ENCODE measurements at places on chromosomes 4 and X.

DNA sequence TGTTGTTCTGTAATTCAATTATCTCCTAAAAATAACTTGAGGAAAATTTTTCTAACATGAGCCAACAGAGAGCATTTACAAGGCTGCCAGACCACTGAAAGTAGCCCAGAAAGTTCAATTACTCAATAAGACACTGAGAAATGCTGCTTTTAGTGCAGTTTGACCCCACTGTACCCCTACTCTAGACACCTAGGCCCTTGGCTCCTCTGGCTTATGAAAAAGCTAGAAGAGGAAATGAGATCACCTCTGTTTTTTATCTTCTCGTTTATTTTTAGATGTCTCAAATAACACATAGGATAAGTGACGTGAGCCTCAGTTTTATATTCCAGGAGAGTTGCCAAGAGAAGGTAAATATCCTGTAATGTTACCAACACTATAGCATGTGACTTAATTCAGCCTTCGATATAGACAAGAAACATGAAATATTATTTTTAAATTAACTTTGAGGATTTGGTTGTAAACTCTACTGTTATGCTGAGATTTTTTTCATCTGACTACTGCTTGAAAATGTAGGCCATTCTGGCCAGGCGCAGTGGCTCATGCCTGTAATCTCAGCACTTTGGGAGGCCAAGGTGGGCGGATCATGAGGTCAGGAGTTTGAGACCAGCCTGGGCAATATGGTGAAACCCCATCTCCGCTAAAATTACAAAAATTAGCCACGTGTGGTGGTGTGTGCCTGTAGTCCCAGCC is 24.4 kb downstream of the TNIP3 start:
- DNase-seq, result no peak

GRCh38 chr4:8939840-8940742 is 68.5 kb upstream of the HMX1 start:
- DNase-seq, result no peak

DNA sequence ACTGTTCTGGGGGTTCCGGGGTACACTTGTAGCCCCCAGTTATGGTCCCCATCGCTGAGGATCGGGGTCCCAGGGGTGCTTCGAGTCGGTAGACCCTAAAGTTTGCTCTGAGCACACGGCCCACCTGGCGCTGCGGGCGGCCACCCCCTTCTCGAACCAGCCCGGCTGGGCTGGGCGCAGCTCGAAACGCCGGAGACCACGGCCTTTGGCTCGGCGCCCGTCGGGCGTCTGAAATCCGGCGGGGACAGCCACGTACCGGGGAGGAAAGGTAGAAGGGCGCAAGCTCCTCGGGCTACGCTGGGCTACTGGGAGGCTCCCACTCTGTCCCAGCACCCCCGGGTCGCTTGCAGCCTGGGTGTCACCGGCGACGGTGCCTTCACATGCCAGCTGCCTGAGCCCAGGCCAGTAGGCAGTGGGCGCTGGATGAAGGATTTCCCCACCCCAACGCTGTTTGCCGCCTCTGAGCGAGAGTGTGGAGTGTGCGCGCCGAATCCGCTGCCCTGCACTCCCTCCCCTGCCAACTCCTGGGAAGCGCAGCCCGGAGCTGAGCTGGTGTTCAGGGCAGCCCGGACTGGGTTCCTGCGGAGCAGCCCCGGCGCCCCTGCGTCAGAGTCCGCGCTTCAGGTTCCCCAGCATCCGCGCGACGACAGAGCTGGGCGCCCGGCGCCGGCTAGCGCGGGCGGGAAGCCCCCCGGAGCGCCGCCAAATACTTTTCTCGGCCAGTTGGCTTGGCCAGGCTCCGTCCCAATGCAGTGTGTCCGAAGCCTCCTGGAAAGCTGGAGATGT is 637 bp downstream of the MAMLD1 start:
- no peak for DNase-seq

DNA sequence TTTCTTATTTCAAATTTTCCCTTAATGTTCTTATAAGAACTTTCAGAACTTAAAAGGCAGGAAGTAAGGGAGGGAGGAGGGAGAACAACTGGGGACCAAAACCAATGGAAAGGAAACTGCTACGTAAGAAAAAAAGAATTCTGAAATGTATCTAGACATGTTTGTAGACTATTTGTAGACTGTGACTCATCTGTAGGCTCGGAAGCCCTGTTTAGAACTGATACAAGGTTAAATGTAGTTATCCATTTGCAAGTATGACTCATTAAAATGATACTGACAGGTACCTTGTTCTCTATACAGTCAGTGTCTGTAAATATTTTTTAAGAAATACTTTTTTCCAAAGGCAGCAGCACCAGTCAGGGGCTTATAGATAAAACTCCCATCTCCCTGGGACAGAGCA is 202.0 kb downstream of the DHX15 start:
- DNase-seq, result no peak

DNA sequence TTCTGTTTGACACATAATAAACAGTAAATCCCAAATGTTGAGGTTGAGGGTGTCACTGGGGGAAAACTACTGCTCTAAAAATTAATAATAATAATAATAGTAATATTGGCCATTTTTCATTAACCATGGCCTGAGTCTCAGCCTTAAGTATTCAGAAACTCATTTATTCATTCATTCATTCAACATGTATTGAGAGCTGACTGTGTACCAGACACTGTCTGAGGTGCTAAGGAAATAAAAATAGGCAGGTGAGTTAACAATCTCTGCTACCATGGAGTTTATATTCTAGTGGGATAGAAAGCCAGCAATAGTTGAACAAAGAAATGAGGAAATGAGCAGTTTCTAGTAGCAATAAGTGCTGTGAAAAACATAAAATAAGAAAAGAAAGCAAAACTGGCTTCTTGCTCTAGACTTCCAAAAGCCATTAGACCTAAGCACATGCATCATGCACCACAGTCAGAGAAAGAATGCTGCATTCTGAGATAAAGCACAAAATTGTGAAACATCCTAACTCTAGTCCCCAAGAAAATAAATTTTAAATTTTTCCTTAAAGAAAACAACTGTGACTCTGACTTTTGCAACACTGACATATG is 278.7 kb downstream of the RCHY1 start:
- no peak for DNase-seq
